ENCODE measurements at places on chromosomes 12 and 14.

DNA sequence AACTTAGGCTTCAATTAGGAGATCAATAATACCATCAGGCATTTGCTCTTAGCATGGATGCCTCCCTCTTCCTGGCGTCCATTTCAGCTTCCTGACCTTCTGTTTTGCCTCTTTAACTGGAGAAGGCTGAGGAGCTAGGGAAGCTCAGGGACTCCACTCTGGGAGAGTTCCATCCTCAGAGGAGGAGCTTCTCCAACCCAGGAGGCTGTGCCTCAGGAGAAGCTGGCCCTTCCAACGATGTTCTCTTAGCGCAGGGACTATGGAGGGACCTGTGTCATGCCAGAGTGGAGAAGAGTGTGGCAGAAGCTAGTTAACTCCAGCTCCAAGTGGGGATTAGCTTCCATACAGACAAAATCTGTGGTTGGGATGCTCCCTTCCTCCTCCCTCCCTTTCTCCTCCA lies 58.0 kb downstream of the KCNA5 start:
- no peak for DNase-seq

DNA sequence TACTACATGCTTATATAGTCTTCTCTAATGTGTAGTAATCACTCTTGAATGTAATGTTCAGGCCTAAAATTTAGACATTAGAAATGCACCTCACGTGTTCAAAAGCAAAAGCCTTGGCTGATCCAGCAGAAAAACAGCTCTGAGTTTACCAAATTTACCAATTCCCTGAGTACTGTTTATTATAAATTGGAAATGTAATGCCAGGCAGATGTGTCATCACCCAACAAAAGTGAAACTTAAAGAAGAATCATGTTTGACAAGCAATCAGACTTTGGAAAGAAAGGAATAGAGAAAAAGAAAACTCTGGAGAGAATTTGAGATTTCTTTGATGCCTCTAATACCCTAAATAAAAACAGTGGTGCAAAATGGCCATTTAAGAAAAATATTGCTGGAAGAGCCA lies 26.5 kb upstream of the STRAP start:
- DNase-seq: no peak

DNA sequence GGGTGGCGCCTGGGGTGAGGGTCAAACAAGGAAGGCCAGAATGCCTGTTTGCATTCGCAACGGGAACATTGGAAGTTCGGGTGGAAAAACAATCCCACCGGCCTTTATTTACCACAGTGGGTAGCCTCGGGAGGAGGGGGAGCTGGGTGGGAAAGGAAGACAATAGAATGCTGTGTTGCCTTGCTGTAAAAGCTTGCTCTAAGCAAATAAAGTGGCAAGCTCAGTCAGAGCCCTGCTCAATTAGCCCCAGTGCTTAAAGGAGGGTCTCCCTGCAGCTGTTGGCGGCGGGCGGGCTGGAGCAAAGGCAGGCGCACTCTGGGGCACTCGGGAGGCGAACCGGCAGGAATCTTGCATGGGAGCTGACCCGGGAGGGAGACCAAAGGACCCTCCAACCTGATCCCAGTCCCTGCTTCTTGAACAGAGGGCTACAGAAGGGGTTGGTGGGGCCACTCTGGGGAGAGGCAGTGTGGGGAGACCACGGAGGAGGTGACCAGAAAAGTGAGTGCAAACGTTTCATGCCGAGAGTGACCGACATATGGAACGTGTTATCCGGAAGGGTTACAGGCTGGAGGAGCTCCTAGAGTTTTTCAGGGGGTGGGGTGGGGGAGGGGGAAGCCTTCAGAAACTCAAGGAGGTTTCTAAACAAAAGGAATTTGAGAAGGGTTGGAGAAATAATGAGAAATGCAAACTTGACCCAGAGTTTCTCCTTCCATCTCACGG lies 48.5 kb downstream of the NTF3 start:
- no peak for DNase-seq

DNA sequence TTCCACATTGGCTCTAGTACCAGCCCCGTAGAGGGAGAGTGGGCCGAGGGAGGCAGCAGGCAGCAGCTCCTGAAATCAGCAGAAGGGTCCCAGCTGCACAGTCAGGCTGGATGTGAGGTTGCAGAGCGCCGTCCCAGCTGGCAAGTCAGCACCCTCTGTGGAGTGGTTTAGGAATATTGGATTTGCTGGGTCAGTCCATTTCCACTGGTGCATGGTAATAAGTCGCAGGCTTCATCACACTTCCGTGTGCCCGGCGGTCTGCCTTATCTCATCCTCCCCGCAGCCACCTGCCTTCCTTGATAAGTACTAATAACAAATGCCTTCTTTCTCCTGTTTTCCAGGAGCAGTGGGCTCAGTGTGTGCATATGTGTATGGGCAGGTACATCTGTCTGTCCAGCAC lies 112.9 kb downstream of the TSPAN9 start:
- DNase-seq: no peak

GRCh38 chr12:6430124-6430989 lies 14.4 kb upstream of the CD27 start:
- no peak for DNase-seq

DNA sequence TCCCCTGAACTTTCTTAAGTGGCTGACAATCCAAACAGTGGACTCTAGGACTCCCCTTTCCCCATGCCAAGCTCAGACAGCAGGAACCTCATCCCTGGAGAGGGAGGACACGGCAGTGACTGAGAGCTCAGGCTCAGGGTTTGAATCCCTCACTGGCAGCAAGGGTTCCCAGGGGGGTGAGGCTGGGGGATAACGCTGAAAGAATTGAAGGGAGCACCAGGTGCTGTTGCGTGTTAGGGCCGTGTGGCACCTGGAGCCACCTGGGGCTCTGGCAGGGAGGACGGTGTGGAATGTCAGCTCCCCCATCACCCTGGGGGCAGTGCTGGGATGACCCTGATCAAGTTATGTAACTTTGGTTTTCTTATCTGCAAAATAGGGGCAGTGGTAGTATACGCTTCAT lies 40.1 kb downstream of the ANO2 start:
- no peak for DNase-seq

DNA sequence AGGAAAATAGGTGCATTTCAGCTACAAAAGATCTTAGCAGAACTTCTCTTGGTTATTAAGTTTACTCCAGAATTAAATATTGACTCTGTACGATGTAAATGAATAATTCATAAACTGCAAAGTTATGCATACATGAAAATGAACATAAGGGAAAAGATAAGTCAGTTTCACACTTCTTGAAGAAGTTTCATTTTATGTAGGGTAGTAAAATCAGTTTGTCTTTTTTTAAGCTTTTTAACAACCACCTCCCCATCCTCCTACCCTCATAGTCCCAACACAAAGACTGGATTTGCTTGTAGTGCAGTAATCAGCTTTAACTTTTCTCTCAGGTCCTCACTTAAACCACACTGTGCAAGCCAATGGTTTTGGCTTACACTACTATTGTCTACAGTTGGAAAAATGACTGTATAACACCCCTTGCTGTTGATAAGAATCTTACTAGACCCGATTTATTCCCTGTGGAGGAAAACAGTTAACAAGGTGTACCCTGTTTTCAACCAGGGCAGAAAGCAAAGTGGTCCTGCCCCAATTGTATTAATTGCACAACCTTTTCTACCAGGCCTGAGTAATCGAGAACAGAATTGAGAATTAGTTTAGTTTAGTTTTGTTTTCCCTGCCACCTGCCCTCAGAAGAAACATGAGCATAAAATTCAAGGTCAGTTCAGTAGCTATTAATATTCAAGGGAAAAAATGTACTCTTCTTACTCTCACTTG lies 44.1 kb downstream of the NIN start:
- no peak for DNase-seq

DNA sequence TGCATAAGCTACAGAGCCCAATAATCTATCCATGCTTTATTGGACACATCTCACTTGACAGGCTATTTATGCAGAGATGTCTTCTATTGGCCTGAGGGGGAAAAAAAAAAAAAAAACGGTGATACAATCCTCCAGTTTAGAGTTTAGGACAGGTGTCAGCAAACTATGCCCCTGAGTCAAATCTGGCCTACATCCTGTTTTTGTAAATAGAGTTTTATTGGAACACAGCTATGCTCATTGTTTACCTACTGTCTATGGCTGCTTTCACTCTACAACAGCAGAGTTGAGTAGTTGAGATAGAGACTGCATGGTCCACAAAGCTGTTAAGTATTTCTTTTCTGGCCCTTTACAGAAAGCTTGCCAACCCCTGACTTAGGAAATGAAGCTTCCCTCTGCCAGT lies 403.1 kb downstream of the C12orf75 start:
- no peak for DNase-seq

DNA sequence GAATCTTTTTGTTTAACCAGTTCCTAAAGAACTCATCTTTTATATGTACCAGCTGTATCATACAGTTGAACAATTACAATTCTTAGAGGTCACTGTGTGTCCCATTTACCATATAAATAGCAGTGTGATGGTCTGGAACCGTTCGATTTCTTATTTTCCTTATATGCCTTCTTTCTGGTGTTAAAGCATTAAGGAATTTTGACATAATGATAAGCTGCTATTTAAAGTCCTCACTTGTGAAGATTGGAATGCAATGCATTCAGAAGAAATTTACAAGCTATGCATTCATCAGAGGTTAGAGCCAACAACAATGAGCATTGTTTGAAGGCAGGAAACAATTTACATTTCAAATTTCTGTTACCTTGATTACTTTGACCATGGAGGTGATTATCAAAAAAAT lies 80.0 kb upstream of the PRICKLE1 start:
- no peak for DNase-seq

- no peak for DNase-seq
Measured at GRCh38 chr14:100849115-100849781, 23.3 kb downstream of the MEG3 start.

DNA sequence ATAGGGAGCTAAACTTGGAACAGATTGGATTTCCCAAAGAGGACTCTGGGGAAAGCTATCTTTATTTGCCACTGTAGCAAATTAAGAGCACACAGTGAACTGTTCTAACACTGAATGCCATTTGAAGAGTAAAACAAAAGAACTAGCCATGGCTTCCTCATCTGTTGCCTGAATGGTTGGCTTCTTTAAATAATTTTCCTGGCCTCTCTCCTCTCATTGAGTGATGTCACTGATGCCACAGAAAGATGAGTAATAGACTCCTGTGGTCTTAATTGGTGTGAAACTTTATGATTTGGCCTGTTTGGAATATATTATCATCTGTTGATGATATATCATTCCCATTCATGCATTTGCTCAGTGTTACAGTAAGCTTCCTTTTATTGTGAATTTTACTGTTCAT lies 42.5 kb downstream of the WDR20 start:
- no peak for DNase-seq

GRCh38 chr14:68749487-68750475 lies 43.1 kb downstream of the ZFP36L1 start:
- DNase-seq: no peak

DNA sequence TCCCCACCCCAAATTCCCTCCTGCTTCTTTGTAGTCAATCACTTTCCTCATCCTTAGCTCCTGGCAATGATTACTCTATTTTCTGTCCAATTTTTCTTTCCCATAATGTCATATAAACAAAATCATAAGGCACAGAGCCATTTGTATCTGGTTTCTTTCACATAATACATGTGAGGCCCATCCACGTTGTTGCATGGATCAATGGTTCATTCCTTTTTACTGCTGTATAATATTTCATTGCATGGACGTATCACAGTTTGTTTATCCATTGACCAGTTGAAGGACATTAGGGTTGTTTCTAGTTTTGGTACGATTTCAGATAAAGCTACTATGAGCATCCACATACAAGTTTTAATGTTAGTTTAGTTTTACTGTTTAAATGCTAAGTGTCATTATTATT lies 13.7 kb upstream of the MED13L start:
- no peak for DNase-seq

DNA sequence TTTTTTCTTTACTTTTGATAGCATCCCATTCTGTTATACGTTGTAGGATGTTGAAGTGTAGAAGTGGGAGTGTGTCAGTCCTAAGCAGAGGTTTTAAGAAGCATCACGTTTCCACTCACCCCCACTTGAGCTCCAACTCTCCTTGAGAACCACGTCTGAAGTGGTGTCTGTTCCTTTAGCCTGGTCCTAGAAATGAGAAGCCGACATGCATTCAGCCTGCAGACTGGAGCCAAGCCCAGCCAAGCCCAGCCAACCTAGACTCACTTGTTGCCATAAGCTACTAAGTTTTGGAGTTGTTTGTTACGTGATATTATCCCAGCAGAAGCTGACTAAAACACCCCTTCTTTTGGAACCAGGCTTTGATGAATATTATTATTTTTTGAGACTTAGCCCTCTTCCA lies 4.4 kb upstream of the ELK3 start:
- DNase-seq: no peak

DNA sequence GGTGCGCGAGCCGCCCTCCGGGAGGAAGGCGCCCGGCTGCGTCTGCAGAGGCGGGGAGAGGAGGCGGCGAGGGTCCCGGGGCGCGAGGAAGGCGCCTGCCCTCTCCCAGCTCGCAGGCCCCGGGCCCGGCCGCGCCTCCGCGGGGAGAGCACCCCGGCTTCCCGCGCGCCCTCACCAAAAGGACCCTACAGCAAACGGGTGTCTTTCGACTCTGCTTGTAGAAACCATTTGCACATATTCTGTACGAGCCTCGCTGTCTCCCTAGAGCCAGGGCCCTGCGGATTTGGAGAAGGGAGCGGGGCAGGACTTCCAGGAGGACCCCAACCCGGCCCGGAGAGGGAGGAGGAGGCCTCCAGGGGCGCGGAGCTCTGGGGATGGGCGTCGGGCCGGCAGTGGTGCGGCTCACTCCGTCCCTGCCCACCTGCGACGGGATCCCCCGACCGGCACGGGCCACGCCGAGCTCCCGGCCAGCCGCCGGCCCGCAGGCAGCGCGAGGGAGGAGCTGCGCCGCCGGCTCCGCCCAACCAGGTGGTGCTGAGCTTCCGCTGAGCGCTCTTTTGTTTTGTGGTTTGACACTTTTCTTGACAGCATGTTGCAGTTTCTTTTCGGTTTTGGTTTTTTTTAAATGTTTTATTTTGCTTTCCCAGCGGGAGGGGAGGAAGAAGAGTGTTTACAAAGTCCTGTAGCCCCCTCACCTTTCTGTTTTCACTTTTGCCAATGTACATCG lies 103.3 kb upstream of the FKBP4 start:
- DNase-seq: peak; percentile 74

GRCh38 chr14:94401083-94401482 lies 12.7 kb upstream of the SERPINA1 start:
- no peak for DNase-seq

DNA sequence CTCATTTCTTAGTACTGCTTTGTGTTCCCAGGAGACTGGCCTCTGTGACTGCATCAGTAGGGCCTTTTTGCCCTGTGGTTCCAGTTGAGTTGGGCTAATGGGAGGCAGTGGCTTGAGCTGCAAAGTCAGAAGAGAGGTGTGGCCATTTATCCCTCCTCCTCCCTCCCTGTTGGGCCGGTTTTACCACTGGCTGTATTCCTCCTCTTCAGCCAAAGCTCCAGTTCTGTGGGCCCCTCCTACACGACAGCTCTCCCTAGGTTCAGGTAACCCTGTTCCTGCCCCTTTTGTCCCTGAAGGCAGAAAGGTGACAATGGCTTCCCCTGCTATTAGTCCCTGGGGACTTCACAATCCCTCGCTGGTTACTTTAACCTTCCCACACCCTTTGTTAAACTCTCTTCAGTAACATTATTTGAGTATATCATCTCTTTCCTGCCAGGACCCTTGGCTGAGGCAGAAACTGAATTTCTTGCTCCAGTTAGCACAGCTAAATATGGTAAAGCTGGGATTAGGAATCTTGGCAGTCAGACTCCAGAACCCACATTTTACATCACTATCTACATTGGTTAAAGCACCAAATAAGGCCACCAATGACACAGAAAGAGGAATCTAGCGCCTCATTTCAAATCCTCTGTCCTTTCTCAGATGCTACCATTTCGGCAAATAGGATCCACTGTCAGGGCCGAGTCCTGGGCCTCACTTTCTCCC lies 121.9 kb upstream of the SLC35F4 start:
- no peak for DNase-seq
